ENCODE measurements at places on chromosomes 16 and 17. TPM values are rescaled to one million over a fixed set of nuclear protein-coding genes. Genes with fewer than 3 reads are reported as not detected.

The USP36 gene
- polyA plus RNA-seq: 22.3 TPM

The CLEC19A gene
- polyA plus RNA-seq: not detected

The TP53TG3F gene
- not detected for polyA plus RNA-seq

The C16orf96 gene
- polyA plus RNA-seq: not detected

The CLEC18A gene
- 0.10 TPM for polyA plus RNA-seq

The CES3 gene
- not detected for polyA plus RNA-seq

The ABCC6 gene
- 0.24 TPM for polyA plus RNA-seq

The MRM1 gene
- 2.8 TPM for polyA plus RNA-seq

The LLGL1 gene
- 3.5 TPM for polyA plus RNA-seq

The TPSAB1 gene
- polyA plus RNA-seq: not detected

The TRAPPC2L gene
- 83.2 TPM for polyA plus RNA-seq

The SGF29 gene
- polyA plus RNA-seq: 9.9 TPM

The CEP295NL gene
- 0.14 TPM for polyA plus RNA-seq

The SCN4A gene
- polyA plus RNA-seq: not detected

Data from GM23248 (cell line).